ENCODE measurements at places on chromosomes 5 and 9.

DNA sequence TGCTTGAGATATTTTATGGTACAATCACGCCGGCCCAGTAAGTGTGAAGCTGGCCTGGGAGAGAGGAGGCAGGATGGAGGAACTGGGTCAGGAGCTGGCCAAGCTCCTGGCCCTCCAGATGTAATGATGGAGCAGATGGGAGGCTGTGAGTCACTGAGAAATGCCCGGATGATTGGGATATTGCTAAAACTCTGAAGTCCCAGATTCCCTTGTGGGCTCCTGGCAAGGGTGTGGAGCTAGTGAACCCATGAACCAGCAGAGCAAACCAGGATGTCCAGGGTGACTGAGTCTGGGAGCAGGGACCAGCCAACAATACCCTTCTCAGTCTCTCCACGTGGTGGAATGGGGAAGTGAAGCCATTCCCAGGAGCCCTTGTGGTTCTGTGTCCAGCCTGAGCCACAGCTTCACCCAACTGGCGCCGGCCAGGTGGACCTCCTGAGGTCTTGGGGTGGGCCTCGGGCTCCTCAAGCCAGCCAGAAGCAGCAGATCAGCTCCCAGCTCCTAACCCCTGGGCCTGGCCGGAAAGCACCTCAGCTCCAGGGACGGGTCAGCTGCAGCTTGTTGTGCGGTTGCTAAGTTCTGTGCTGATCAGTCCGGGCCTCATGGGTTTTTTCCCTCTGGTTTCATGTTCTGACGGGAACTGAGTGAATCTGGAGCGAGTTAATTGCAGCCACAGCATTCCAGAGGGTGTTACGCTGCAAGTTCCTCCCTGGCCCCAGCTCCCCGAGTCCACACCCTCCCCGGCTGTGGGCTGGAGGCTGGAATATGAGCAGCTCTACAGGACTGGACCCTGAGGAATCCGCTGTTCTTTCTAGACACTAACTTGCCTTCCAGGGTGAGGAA is 37.6 kb downstream of the DUSP1 start:
- no peak for DNase-seq

DNA sequence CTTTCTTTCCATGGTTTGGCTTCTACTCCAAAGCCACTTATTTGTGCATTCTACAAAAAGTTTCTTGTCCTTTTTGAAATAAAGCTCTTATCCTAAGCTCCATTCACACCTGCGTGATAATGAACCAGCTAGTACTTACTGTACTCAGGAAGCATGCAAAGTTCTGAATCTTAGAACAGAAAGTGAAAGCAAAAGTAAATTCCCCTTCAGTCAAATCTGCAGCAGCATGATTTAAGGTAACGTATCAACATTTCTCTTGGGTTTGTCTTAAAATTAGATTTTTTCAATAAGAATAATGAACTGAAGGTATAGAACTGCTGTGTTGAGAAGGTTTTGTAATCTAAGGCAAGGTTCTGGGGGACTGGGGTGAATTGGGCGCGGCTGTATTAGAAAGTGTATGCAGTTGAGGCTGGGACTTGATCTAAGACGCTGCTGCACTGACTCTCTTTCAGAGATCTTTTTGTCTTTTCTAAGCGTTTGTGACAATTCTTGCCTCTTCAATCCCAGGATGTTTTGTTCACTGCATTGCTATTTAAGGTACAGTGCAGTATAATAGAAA is at the start of gene ERAP2:
Gene ERAP2 (plus strand): TSS at position 209 of the 559 bp plus-strand sequence. CDS start 3,186 bp downstream, outside the sequence.
- DNase-seq, result no peak

- DNase-seq, result no peak
These were observed 287.3 kb upstream of the NUDT12 start for GRCh38 chr5:103849934-103850333.

DNA sequence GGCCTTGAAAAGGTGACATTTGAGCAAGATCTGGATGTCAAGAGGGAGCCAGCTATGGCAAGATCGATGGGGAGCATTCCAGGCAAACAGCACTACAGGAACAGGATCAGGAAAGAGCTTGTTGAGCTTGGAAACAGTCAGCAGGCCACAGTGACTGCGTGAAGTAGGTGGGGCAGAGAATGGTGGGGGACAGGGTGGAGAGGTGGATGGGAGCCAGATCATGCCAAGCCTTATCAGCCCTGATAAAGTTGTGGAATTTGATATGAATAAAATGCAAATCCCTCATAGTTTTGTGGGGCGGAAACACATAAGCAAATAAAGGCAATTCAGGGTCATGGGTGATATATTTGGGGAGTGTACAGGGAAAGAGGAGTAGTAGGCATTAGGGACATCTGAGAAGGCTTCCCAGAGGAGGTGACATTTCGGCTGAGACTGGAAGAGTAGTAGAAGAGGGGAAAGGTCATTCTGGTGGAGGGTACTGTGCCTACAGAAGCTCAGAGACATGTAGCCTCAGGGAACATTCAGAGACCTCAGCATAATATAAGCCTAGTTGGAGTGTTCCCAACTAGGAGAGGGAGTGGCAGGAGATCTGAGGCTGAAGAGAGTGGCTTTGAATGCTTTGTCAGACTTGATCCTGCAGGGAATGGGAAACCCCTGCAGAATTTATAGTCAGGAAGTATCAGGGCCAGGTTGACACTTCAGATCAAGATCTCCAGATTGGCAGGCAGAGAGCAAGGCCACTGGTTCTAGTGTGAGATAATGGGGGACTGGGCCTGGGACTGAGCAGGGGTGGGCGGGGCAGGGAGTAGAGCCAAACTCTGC is 9.7 kb upstream of the CYSTM1 start:
- DNase-seq, result no peak

- DNase-seq, result no peak
These were observed 437.5 kb upstream of the DMAC1 start for GRCh38 chr9:8237096-8237495.

- no peak for DNase-seq
These were observed 129.6 kb downstream of the TLE1 start for GRCh38 chr9:81559709-81560108.

- no peak for DNase-seq
These were observed 246.8 kb downstream of the ARHGAP26 start for GRCh38 chr5:143016777-143017516.

DNA sequence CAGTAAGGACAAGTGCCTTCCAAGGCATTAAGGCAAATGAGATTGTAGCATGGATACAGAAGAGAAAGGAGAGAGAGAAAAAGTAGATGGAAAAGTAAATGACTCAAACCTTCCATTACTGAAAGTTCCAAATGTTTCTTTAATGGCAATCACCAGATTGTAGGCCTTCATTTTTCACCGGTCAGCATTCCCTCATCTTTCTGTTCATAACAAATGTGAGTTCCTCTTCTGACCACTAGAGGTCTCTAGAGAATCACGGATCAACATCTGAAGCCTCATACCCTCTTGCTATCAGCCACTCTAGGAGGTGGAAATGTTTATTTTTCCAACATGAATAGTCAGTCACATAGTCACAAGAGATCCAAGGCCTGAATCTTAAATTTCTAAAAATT is 73.6 kb upstream of the RPS23 start:
- no peak for DNase-seq

DNA sequence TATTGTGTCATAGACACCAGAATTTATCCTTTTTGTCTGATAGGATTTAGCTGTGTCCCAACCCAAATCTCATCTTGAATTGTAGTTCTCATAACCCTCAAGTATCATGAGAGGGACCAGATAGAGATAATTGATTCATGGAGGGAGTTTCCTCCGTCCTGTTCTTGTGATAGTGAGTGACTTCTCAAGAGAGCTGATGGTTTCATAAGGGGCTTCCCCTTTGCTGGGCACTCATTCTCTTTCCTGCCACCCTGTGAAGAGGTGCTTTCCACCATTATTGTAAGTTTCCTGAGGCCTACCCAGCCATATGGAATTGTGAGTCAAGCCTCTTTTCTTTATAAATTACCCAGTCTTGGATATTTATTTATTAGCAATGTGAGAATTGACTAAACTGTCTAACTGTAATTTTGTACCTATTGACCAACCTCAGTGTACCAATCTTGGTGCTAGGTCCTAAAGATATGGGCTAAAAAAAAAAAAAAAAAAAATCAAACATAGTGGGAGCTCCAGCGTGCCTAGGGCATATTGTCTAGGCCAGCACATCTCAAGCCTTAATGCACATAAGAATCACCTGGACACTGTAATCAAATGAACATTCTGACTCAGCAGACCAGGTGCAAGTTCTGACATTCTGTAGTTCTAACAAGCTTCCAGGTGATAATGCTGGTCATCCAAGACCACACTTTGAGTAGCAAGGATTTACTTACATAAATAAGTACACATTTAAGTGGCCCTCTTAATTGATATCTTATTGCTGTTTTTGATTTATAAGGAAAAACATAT is 30.5 kb downstream of the ST8SIA4 start:
- DNase-seq, result no peak

GRCh38 chr5:9841516-9842170 is 211.5 kb upstream of the TAS2R1 start:
- no peak for DNase-seq

DNA sequence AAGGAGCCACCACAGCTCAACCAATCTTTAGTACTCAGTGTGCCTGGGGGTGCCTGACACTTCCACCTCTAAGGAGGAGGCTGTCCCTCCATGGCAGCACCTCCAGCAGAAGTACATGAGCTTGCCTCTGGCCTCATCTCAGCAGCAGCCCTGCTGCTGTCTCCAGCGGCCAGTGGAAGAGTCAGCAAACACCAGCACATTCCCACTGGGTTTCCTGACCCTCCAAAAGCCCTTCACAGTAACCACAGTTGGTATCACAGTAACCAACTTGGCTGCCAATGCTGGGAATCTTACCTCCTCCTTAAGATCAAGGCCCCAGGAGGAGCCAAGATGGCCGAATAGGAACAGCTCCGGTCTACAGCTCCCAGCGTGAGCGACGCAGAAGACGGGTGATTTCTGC is 29.4 kb downstream of the FSTL4 start:
- DNase-seq, result no peak

DNA sequence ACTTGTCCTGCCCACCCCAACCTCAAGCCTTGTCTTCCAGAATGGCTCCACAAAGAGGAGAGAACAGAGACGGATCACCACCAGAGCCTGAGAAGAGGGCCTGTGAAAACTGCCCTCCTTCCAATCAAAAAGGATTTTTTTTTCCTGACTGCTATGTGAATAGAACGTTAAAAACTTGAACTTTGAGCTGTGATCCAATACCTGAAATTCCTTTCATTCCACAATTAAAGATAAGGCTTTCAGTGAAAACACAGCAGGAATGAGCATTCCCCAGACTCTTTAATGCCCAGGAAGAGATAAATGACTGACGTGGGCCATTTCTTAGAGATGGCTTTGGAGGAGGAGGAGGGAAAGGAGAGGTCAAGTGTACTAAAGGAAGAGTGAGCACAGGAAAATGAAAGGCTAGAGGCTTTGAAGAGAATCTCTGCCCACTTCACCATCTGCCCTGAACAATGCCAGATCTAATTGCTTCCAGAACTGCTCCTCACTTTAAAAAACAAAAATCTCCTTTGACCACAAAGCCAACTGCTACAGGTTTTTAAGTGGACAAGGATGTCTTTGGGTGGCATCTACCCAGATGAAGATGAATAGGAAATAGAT is 177.9 kb upstream of the MAP3K1 start:
- no peak for DNase-seq

DNA sequence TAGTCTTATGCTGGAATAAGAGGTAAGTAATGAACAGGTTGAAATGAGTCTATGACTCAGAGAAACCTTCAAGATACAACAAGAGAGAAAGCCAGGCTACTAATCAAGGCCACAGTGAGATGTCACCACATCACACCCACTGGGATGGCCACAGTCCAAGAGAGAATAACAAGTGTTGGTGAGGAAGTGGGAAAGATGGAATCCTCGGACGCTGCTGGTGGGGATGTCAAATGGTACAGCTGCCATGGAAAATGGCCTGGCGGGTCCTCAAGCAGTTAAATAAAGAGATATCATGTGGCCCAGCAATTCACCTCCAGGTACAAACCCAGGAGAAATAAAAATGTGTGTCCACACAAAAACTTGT is 41.9 kb upstream of the NEURL1B start:
- DNase-seq, result no peak

GRCh38 chr9:70696694-70697335 is 282.4 kb upstream of the KLF9 start:
- DNase-seq, result no peak

DNA sequence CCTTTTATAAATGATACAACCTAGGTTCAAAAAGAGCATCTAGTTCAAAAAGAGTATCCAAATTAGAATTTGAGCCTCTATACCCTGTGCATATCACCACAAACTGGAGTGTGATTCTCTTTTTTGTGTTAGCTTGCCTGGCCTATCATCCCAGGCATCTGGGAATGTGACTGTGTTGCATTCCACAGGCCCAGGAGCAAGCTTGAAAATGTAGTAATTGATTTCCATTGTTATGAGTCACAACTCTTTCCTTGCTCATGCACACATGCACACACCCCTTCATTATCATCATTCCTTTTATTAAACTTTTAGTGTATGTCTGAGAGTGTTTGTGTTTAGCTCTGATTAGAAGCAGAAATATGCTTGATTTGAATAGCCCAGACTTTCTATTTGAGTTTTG is 75.2 kb downstream of the FCHO2 start:
- DNase-seq, result no peak

DNA sequence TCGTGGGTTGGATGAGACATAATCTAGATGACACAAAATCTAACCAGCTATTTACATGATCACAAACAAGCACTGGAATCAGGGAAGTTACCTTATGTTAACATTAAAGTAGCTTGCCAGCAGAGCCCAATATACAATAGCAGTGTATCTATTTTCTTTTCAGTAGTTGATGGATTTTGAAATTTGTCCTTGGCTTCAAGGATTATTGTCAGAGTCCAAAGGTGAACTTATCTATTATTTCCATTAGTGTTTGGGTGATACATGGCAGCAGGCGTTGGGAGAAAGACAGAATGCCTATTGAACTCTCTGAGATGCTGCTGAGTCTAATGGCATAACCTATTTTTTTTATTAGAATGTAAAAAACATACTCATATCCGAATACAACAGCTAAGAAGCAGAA is 223.2 kb upstream of the ACTBL2 start:
- DNase-seq, result no peak

DNA sequence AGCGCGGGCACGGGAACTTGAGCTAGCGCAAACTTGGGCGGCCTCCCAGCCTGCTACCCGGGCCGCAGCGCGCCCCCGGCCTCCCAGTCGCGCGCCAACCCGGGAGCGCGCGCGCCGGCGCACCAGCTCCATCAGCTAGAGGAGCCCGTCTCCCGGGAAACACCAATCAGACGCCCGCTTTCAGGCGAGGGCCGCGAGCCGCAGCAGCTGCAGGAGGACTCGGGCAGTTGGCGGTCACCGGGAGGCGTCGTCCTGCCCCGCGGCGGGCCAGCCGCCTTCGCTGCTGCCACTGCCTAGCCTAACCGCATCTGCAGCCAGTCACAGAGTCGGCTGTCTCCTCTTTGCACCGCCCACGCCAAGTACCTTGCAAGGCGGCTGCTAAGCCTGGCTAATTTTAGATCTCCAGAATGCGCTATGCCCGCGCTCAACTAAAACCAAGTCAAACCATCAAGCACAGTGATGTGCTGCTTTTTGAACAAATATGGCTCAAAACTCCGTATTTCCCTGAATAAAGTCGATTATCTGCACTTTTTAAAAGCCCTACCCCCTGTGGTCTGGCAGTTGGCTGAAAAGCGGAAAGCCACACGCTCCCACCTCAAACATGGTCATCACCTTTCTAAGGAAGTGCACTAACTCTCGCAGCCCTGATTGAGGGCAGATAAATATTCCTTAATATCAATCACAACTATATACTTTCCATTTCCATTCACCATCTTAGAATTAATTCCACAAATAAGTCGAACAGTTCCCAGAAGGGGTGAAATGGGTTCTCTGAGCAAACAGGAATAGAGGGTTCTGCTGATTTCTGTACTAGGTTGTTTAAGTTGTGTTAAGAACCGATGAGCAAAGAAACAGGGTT is 221.8 kb downstream of the MEF2C start:
- peak; percentile 98 for DNase-seq
